Adrenal gland (tissue), 19 donors: ENCODE measurements at places on chromosomes 12 and 14. TPM values are rescaled to one million over a fixed set of nuclear protein-coding genes. Genes with fewer than 3 reads are reported as not detected.

- peak; percentile 63 for DNase-seq
Observed at GRCh38 chr14:89379006-89379405, 38.0 kb downstream of the FOXN3 start.

- no peak for DNase-seq
Observed at GRCh38 chr12:19177754-19178153, 48.2 kb downstream of the PLEKHA5 start.

- no peak for DNase-seq
Observed at GRCh38 chr12:40192704-40193255, 32.0 kb upstream of the LRRK2 start.

Gene TAS2R7
- polyA plus RNA-seq: not detected

DNA sequence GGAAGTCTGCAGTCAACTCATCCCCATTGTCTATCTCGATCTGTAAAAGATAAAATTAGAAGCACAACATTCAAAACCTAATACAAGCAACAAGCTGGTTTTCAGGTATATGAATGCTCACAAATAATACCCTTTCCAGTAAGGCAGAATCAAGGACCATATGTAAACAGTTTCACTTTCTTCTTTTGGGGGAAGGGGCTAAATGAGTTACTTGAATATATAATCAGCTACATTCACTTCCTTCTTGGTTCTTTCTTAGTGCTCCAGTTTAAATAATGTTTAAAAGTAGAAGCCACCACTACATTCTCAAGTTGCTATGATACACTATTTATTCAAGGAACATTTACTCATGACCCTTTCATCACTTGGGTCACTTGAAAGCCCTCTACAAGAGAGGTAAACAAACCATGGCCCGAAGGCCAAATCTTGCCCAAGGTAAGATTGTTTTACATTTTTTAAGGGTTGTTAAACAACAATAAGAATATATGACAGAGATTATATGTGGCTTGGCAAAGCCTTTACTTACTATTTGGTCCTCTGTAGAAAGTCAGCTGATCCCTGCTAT is 10.3 kb downstream of the TWF1 start:
- DNase-seq: no peak

GRCh38 chr12:11901701-11902524 is 168.8 kb upstream of the BCL2L14 start:
- no peak for DNase-seq

Gene CRIP2
- 141 TPM for polyA plus RNA-seq

DNA sequence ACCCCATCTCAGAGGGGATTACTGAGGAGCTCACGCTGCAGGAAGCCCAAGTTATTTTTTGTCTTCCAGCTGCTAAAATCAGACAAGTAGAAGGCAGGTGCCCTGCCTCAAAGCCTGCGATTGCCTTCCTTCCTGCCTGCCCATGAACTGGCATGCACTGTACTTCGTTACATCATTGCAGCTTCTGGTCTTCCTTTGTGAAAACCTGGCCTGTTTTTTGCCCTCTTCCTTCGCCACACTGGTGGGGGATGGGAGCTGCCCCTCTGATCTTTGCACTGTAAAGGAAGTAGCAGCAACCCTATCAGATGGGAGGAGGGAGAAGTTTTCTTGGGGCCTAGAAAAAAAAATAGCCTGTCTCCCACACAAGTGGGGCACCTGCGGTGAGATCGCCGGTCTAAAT is 1098.7 kb downstream of the BCL11B start:
- no peak for DNase-seq

GRCh38 chr14:56650048-56650447 is 70.5 kb downstream of the TMEM260 start:
- DNase-seq: peak; percentile 81

Gene DTX3
- 20.4 TPM for polyA plus RNA-seq

GRCh38 chr12:19915392-19916195 is 452.7 kb upstream of the PDE3A start:
- DNase-seq: no peak

- no peak for DNase-seq
Observed at GRCh38 chr14:75418850-75419768, 8.7 kb upstream of the JDP2 start.

DNA sequence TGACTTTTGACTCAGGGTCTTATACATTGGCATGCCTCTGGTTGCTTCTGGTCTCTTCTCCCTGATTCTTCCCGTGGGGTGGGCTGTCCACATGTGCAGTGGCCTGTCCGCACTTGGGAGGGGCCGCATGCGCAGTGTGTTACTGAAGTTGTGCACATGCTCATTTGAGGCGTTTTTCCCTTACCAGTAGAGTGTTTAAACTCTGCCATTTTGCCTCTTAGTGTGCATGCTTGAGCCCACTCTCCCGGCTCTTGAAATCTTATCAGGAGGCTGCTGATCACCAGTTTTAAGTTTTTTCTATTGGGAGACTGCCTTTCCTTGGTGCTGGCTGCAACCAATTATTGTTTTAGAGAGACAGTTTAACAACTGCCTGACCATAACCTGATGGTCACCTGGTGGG is 32.1 kb upstream of the HECTD1 start:
- no peak for DNase-seq

GRCh38 chr14:54169254-54169924 is 212.8 kb upstream of the BMP4 start:
- no peak for DNase-seq

DNA sequence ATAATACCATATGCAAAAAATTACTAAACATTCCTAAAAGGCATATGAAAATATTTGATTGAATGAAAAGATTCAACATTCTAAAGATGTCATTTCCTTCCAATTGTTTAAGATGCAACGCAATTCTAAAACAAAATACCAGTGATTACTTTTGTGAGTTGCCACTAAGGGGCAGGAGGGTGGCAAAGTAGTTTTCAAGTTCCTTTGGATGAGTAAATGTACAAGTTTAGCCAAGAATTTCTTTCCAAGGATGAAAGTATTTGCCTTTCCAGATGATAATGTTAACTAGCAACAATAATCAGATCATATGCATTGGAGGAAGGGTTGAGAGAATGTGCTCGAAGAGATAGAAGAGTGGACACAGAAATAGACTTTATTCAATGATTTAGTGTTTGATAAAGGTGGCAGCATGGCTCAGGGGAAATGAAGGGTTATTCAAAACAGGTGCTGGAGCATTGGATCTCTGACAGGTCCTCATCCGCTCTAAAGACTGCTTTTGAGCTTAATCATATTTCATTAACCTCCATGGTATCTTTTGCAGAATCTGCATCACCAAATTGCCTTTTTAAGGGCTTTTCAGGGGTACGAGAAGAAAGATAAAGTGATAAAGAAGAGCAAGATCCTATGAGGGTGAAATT is 678.5 kb upstream of the TBX3 start:
- peak; percentile 20 for DNase-seq

- DNase-seq: no peak
Observed at GRCh38 chr14:49882826-49883694, 9.8 kb upstream of the ARF6 start.

- peak; percentile 28 for DNase-seq
Observed at GRCh38 chr12:95593266-95593871, 42.1 kb upstream of the USP44 start.

GRCh38 chr14:89126461-89126860 is 290.6 kb downstream of the FOXN3 start:
- no peak for DNase-seq

GRCh38 chr14:51724650-51725049 is 72.9 kb downstream of the FRMD6 start:
- no peak for DNase-seq

GRCh38 chr12:83538361-83538965 is 851.8 kb downstream of the TMTC2 start:
- no peak for DNase-seq

GRCh38 chr14:39673734-39674133 is 241.5 kb upstream of the FBXO33 start:
- no peak for DNase-seq
